NCI-H2227 treated with DMSO at 0.1 percent for 48 hours (cell line): ENCODE measurements at places on chromosomes 7 and 10.

DNA sequence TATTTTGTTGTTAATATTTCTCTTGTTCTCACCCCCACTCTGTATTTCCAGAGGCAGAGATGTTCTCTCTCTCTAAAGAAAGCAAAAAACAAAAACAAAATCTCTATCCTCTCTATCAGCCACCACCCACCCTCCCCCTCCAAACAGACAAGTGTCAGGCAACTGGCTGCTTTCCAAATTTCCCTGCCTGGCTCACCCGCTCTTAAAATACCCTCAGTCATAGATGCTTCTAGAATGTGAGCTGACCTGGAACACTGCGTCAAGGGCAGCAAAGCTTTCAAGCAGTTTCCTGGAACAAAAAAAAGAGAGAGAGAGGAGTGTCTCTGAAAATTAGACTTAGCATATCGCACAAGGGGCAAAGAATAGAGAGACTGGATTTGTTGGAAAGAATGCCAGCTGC, 341.0 kb upstream of the ZMIZ1 start:
- peak; percentile 61 for DNase-seq

DNA sequence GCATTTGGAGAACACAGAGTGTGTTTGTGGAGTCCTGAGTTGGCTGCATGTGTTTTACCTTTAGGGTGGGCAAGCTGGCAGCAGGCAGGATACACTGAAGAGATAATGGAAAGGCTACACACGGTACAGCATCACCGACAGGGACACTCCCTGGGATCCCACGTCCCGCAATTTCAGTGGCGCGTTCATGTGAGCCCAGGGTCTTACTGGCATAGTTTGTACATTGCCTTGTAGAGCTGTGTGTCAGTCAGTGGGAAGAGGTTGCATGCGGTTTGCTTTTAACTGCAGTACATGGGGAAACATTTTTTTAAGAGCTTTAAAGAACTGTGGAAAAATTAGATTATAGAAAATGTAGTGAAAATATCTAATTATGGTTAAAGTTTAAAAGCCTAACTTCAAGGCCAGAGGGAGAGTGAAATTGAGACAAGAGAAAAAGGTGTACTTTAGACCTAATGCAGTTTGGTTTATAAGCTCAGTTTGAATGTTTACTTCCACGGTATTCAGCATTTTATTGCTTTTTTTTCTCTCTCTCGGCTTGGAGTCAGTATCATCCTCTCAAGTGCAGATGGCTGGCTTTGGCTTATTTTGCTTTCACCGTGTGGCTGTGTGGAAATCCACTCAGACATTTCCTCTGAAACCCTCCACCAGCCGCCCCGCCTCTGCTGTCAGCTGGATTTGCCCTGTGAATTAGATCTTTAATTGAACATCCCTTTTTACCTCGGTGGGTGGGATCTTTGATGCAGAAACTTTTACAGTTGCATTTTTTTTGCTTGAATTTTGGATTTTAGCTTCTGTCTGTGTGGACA, 364.2 kb upstream of the COBL start:
- DNase-seq: no peak

- no peak for DNase-seq
These were observed 32.5 kb upstream of the MTURN start for GRCh38 chr7:30102281-30102680.

GRCh38 chr10:29332061-29332760, 43.3 kb downstream of the LYZL1 start:
- DNase-seq: no peak

DNA sequence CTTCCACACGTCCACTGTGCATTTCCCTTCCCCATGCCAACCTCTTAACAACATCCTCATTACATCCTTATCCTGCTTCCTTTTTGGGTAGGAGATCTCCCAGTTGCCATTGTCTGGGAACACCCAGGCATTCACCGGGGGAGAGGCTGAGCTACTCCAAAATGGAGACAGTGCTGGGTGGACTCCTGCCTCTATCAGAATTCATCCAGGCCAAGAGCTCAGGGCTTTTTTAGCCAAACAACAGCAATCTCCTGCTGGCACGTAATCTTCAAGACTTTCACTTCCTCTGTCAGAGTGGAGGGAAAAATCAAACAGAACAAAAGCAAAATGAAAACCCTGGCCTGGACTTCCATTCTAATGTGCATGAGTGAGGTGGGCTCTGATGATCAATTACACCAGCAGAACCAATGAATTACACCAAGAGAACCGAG, 245.0 kb downstream of the PRPF18 start:
- DNase-seq: peak; percentile 3

DNA sequence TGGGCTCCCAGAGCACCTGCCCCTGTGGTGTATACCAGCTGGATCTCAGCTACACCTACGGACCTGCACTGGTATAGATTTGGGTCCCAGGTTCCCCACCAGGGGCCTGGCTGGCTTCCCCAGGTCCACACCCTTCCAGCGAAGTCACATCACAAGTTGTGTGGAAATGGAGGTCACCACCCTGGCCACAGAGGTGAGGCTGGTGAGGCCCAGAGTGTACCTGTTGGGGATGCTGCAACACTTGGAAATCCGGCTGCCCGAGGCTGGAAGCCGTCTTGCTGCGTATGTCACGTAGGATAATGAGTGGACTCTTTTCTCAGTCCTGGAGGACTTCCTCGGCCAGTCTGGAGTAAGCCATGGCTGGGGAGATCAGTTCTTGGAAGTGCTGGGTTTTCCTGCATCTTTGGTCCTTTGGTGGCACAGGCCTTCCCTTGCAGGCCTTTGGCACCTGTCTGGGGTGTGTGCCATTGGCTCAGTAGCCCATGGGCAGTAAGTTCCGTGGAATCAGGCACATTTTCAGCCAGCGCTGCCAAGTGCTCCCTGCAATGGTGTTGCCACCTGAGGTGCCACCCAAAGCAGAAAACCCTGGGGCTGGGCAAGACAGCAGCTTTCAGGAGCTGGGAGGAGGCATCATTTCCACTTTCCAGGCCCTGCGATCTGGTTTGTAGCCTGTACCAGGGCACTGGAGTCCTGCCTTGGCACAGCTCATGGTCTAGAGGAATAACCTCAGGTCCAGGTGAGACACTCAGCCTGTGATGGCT, 97.9 kb downstream of the LHPP start:
- DNase-seq: no peak

DNA sequence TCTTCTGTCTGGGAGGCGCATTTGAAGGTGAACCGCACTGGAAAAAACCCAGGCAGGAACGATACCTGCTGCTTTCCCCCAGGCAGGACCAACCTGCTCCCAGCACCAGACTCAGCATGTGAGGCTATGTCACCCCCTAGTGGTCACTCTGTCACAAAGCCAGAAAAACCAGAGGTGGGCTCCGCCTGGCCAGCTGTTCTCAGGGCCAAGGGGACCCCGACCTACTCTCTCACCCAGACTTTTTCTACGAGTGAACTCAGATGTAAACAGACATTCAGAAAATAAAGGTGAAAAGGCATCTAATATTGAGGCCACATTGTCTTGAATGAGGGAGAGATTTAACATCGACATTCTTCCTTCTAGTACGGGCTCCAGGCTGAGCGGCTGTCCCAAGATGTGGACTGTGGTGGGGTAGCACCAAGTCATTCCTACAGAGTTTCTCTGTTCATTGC, 117.3 kb downstream of the PRKAG2 start:
- DNase-seq: peak; percentile 52

- no peak for DNase-seq
These were observed at the start of gene ATOH7 for GRCh38 chr10:68231817-68232251. Gene ATOH7 (minus strand): TSS chr10:68232113. CDS start chr10:68231677, 436 bp downstream.

DNA sequence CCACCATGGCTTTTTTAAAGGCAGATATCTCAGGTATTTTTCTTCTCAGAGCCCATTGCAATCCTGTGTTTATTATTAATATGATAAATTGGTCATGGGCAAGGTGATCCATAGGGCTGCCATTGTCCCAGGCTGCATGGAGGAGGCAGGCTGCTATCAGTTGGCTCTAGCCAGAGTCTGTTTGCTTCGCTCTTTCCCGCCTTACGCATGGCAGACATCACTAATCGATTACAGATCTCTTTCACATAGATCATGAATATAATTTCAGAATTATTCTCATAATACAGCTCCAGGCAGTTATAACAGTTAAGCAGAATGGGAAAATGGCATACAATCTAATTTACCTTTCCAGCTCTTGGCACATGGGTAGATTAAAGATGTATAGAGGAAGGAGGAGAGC, 30.4 kb upstream of the HABP2 start:
- no peak for DNase-seq

GRCh38 chr7:106177738-106178592, 65.9 kb upstream of the SYPL1 start:
- DNase-seq: no peak

GRCh38 chr7:89772276-89772675, 382.0 kb upstream of the STEAP1 start:
- DNase-seq: no peak

DNA sequence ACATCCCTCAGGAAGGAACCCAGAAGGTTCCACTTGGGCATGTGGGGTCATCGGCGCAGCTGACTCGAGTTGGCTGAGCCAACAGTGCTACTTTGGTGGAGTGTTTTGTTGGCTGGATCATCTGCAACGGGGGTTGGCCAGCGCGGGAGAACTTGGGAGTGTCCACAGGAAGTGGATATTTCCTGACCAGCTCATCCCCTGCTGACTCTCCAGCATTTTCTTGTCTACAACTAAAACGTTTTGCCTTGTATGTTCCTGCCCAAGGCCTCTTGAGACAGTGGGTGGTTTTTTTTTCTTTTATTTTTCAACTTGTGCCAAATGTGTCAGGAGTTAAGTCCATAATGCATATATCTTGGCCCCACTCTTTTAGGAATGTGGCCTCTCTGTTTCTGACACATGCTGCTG, 208.6 kb downstream of the ZNF365 start:
- no peak for DNase-seq

DNA sequence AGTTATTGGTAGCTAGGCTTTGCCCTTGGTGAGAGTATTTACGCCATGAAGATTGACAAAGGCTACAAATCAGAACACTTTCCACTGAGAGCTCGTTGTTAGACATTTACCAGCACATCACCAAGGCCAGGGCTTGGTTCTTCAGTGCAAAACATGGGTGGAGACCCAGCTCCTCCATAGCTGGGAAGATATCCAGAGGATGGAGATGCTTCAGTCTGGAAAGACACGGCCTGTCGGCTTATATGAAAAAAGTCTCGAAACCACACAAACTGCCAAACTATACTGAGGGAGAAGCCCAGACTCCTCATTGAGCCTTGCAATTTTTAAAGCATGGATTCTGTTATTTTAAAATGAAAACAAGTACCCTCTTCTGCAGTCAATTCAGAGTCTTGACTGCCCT, 83.4 kb upstream of the ANLN start:
- no peak for DNase-seq

GRCh38 chr10:99235658-99236626, at the start of gene HPSE2:
Gene HPSE2 (minus strand): TSS chr10:99235852.
- DNase-seq: no peak

DNA sequence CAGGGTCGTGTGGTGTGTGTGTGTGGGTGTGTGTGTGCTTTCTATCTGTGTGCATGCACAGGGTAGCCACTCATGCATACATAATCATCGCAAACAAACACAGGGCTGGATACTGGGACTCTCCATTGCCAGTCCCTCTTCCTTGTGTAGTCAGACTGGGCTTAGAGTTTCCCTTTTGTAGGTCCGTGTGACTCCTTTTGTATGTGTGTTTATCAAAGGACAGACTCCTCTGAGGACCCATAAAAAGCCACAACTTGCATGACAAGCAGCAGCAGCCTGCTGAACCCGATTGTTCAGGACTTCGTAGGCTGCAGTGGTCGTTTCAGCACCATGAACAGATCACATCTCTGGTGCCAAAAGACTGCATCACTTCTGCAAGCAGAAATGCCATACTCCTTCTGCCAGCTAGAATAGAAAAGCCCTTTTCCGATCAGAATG, 895 bp downstream of the VSTM2A start:
- no peak for DNase-seq

- DNase-seq: no peak
These were observed 61.2 kb upstream of the WNT16 start for GRCh38 chr7:121267612-121268011.

DNA sequence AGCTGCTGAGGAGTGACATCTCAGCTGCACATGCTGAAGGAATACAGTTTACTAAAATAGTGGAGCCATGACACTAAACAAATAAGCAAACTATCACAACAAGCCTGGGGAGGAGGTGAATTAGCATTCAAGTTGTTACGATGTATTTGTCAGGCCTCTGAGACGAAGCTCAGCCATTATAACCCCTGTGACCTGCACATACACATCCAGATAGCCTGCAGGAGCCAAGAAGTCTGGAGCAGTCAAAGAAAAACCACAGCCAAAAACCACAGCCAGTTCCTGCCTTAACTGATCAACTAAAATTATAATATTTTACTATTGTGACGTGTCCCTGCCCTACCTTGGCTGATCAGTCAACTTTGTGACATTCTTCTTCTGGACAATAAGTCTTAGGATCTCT, 68.6 kb downstream of the NSUN6 start:
- DNase-seq: no peak

DNA sequence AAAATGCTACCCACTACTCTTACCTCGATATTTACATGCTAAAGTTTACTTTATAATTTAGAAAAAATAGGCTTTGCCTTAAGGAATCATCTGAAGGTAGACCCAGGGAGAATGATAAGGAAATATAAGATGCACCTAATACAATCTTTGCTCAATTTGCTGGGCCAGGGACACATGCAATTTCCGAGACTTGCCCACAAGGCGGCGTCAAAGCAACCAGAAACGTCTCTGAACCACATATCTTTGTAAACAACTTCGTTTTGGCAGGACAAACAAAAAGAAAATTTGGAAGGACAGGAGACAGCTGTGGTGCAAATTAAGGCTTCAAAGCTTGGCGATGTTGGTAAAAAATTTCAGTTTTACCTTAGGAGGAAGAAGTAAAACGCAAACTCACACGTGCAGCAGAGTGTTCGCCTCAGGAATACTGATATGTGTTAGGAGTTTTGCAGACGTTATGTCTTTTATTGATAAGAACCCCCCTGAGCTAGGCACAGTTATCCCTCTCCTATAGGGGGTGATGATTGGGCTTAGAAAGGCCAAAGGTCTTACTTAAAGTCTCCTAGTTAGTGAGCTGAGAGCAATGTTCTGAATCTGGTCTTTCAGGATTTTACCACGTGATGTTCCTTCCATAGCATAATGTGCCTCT, 134.3 kb downstream of the PRKCQ start:
- DNase-seq: no peak

- peak; percentile 10 for DNase-seq
These were observed 52.2 kb downstream of the CPEB3 start for GRCh38 chr10:92238586-92239098.
